Neuronal stem cell (in vitro differentiated cells): ENCODE measurements at places on chromosomes 13 and 19.
A peak's percentile ranks its signal among the peaks of the same experiment; 100 is the strongest.

GRCh38 chr19:30689474-30689873, 317.3 kb downstream of the ZNF536 start:
- no peak for DNase-seq

- no peak for DNase-seq
Observed at GRCh38 chr13:114020750-114021463, 47.0 kb upstream of the C13orf46 start.

DNA sequence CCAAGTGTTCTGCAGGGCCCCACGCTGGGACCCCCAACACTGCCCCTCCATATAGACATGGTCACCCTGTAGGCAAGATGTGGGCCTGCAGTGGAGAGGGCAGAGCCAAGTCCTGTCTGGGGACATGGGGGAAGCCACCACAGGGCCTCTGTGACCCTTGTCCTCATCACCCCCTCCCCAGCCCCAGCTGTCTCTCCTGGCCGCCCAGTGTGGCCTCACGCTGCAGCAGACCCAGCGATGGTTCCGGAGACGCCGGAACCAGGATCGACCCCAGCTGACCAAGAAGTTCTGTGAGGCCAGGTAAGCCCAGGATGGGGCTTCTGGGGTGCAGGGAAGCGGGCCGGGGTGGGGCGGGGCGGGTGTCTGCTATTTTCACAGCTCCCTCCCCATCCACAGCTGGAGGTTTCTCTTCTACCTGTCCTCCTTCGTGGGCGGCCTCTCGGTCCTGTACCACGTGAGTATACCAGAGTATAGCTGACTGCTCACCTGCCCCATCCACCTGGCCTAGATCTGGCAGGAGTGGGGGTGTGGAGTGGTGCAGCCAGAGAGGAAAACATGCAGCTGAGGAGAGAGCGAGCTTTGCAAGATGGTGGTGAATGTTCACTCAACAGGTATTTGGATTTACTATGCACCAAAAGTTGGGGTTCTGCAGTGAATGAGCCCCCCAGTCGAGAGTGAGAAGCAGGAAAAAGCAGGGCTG, 46.4 kb downstream of the CERS4 start:
- no peak for DNase-seq

DNA sequence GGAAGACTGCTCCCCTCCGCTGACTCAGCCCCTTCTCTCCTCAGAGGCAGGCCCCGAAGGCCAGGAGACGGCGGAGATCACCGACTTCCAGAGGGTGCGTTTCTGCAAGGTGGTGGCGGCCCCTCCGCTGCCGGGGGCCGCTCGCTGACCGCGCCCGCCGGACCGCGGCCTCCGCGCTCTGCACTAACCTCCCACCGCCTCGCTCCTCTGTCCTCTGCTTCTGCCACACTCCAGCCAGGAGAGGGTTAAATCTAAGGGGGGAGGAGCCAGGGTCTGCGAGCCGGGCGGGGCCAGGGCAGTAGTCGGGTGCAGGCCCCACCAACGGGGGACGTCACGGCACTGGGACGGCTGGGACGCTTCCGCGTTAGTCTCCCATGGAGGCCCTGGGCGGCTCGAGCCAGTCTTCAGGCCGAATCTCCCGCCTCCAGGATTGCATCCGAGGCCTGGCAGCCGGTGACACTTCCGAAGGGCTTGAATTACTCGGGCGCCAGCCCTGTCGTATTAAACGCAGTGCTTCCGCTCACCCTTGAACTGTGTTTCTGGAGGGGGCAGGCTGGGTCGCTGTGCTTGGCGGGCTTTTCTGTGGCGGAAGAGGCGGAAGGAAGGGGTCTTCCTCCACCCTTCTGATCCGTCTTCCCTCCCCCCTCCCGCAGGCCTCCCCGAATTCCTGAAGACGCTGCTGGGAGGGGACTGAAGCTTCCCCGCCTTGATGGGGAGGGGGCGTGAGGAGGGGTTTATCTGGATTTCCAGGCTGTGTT, 1.2 kb upstream of the INAFM1 start:
- DNase-seq, result peak; percentile 90

- no peak for DNase-seq
Observed at GRCh38 chr19:51750400-51751094, 1.1 kb downstream of the FPR1 start.

- no peak for DNase-seq
Observed at GRCh38 chr13:79237981-79238380, 168.1 kb downstream of the RBM26 start.

GRCh38 chr13:112968380-112968909, 569 bp upstream of the MCF2L start:
- no peak for DNase-seq

DNA sequence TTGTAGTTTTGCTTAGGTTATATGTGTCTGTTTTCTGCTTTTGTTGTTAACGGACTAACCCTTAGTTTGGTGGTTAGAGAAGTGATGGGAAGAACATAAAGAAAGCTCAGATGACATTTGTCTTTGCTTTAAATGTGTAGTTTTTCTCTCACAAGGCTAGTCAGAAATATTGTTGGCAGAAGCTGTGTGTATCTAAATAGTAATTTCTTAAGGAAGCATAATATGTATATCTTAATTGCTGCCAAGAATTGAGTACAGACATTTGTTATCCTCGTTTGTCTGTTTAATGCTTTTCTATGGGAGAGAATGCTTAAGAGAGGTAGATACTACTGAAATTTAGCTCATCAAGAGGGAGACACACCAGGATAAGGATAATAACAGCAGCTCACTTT, 2.7 kb downstream of the RGCC start:
- no peak for DNase-seq

GRCh38 chr19:30745476-30745985, 373.3 kb downstream of the ZNF536 start:
- DNase-seq, result no peak

DNA sequence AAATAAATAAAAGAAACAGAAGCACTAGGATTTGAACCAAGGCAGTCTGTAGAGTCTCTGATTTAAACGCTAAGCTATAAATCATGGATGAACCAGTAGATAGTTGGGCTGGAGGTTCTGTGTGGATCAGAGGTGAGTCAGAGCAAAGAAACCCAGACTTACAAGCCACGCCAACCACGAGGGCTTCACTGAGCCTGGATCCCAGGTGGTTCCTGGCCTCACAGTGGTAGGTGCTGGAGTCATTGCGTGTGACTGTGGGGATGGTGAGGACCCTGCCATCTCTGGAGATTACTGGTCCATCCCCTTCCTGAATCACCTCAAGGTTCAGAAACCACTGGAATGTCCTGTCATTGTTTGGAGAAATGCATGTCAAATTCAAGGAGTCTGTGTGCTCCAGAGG, 19.3 kb upstream of the CEACAM20 start:
- DNase-seq, result no peak

- DNase-seq, result peak; percentile 84
Observed at GRCh38 chr19:55585658-55586339, 5.2 kb upstream of the ZNF579 start.

DNA sequence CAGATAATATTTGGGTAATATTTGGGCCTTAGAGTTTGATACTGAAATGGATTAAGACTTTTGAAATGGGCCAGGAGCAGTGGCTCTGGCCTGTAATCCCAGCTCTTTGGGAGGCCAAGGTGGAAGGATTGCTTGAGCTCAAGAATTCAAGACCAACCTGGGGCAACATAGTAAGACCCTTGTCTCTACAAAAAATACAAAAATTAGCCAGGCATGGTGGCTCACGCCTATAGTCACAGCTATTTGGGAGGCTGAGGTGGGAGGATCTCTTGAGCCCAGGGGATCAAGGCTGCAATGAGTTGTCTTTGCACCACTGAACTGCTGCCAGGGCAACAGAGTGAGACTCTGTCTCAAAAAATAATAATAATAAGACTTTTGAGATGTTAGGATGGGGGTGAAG, 926 bp upstream of the ZNF836 start:
- DNase-seq, result no peak

- no peak for DNase-seq
Observed at GRCh38 chr19:3990815-3991117, 5.5 kb upstream of the EEF2 start.

DNA sequence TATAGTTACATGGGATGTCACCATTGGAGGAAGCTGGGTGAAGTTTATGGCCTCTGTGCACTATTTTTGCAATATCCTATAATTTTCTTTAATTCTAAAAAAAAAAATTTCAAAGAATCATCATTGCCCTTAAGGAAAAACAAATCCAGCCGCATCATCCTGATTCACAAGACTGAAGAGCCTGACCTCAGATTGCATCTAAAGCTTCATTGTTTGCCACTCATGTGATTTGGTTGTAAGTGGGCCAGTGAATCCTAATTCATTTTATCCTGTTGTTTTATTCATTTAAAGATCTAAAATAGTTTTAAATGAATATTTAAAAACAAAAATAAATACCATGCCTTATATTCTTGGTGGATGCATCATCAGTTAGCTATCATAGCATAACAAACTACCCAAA, 504.5 kb downstream of the TBC1D4 start:
- DNase-seq, result no peak

DNA sequence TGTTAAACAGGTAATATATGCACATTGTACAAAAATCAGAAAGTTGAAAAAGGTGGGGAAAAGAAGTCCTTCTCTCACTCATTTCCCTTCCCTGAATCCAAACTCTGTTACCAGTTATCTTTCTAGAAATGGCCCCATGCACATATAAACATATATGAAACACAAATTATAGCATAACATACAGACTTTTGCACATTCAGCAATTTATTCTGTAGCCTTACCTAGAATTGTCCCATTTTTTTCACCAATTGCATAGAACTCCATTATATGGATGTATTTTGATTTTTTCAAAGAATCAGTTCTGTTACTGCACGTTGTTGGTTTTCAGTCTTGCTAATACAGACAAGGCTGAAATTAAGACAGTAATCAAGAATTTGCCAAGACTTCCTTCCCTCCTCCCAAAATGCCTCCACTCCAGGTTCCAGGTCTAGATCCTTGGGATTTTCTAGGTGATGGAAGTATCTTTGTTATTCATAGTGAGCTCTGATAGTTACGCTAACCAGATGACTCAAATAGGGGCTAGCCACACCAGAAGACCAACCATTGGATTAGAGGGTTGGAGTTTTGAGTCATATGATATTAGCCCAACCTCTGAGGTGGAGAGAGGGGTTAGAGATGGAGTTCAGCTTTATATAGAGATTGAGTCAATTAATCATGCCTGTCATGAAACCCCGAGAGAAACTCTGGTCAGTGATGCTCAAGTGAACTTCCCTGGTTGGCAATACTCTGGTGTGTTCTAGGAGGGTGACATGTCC, 30.7 kb downstream of the GPR180 start:
- DNase-seq, result no peak

GRCh38 chr19:53898636-53899341, 10.3 kb upstream of the CACNG7 start:
- DNase-seq, result no peak

DNA sequence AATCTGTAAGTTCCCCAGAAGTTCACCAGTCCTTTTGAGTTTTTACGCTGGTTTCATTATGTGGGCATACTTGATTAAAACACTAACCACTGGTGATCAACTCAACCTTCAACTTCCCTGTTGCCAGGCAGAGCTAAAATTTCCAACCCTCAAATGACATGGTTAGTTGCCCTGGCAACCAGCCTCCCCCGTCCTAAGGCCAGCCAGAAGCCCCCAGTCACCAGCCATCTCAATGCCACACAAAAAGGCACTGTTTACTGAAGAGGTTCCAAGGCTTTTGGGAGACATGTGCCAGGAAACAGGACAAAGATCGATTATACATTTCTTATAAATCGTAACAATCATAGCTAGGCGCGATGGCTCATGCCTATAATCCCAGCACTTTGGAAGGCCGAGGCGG, 1.6 kb downstream of the ZNF649 start:
- no peak for DNase-seq
